ENCODE measurements at places on chromosomes 1 and 21. TPM values are rescaled to one million over a fixed set of nuclear protein-coding genes. Genes with fewer than 3 reads are reported as not detected.

CASQ2 gene
- total RNA-seq: not detected

DCST2 gene
- total RNA-seq: 0.46 TPM

RPE65 gene
- total RNA-seq: not detected

TRPM2 gene
- total RNA-seq: 7.0 TPM

FHAD1 gene
- total RNA-seq: 0.44 TPM

NVL gene
- total RNA-seq: 19.1 TPM

UBE2U gene
- not detected for total RNA-seq
